Activated CD4-positive, alpha-beta T cell treated with anti-CD3 and anti-CD28 coated beads for 36 hours (primary cell): ENCODE measurements at places on chromosomes 4 and X. TPM values are rescaled to one million over a fixed set of nuclear protein-coding genes. Genes with fewer than 3 reads are reported as not detected.

- DNase-seq: no peak
- H3K4me3 ChIP-seq: no peak overlapping the region
- no peaks in the 10 kb centered on the region for H3K36me3 ChIP-seq
- H3K27me3 ChIP-seq: no peaks in the 10 kb centered on the region
- H3K27ac ChIP-seq: no peak overlapping the region
Measured at GRCh38 chrX:123814343-123814742, 45.5 kb upstream of the XIAP start.

NPY2R gene
- not detected for total RNA-seq

GRCh38 chr4:102139932-102140331 is 205.3 kb downstream of the SLC39A8 start:
- DNase-seq: no peak
- H3K4me3 ChIP-seq: no peak overlapping the region
- no peaks in the 10 kb centered on the region for H3K4me1 ChIP-seq
- no peaks in the 10 kb centered on the region for H3K27me3 ChIP-seq
- no peaks in the 10 kb centered on the region for H3K36me3 ChIP-seq
- H3K27ac ChIP-seq: no peak overlapping the region

LDB2 gene
- 0.14 TPM for total RNA-seq

C4orf46 gene
- 18.1 TPM for total RNA-seq

GRCh38 chr4:144709159-144709558 is 63.2 kb downstream of the HHIP start:
- H3K4me1 ChIP-seq: no peaks in the 10 kb centered on the region
- no peak for DNase-seq
- no peak overlapping the region for H3K4me3 ChIP-seq
- H3K27ac ChIP-seq: no peak overlapping the region
- no peaks in the 10 kb centered on the region for H3K27me3 ChIP-seq
- H3K36me3 ChIP-seq: no peaks in the 10 kb centered on the region

TKTL2 gene
- total RNA-seq: not detected

PI4K2B gene
- total RNA-seq: 21.2 TPM

DNA sequence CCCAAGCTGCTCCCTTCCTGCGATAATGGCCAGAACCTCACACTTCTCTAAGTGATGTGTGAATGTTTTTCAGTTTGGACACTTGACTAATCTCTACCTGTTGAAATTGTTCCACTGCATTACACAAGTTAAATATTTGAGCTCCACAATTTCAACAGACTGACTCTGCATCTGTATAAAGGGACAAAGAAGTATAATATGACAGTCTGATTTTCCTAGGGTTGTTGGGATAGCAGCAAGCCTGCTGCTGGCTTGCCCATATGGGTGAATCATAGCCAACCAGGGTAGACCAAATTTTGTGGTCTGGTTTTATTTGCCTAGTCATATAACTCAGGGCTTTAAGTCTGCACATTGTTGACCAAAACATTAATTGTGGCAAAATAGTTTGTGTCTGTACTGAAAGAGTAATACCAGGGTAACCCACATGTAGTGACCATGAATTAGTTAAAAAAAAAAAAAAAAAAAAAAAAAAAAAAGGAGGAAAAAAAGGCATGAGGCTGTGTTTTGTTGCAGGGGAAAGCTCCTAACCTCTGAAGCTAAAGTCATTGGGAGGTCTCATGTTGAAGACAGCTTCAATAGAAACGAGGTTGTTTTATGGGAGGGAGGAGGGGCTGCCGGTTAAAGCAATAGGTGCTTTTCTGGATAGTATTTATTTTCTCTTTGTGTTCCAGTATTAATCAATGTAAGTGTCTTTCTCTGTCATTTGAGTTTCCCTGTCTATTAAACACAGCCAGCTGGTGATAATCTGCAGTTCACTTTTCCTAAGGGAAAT is 534.2 kb downstream of the RAB28 start:
- DNase-seq: no peak
- no peak overlapping the region for H3K27ac ChIP-seq
- no peaks in the 10 kb centered on the region for H3K36me3 ChIP-seq
- H3K27me3 ChIP-seq: no peaks in the 10 kb centered on the region

GYPE gene
- total RNA-seq: not detected

- peak within 1 kb of the TSS; percentile 49 for H3K4me3 ChIP-seq
- H3K27me3 ChIP-seq: peaks cover 31% of the 10 kb centered on the region
- H3K27ac ChIP-seq: no peak within 1 kb of the TSS
- DNase-seq: peak; percentile 27
- H3K36me3 ChIP-seq: no peaks in the 10 kb centered on the region
Measured at GRCh38 chr4:47031011-47031678, at the start of gene GABRB1. GABRB1 (plus strand) TSS chr4:47031567.

CXCL11 gene
- total RNA-seq: 0.14 TPM

- no peak overlapping the region for H3K27ac ChIP-seq
- no peaks in the 10 kb centered on the region for H3K4me1 ChIP-seq
- DNase-seq: peak; percentile 34
- no peaks in the 10 kb centered on the region for H3K36me3 ChIP-seq
- H3K4me3 ChIP-seq: no peak overlapping the region
Measured at GRCh38 chrX:107324493-107325310, 118.3 kb downstream of the DNAAF6 start.

PPP1R2C gene
- not detected for total RNA-seq

DNA sequence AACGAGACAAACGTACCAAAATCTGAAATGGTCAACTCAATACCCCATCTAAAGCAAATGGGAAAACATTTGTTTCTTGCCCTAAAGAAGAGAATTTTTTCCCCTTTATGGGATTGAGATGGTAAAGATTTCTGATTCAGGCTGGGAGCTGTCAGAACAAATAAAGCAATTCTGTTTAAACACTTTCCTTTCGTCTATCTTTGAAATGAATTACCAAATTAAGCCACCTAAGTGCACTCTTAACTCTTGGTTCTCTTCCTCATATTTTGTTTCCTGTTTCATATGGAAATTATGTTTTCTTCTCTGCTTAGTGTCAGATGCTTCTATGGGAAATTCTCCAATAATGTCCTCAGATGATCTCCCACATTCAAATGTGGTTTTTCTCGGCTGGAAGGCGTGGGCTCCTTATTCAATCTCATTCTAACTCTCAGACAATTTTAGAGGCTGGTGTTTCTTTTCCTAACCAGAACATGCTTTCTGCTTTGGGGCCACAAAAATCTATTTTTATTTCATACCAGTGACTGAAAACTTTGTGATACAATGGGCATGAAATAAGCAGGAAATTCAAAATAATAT is 50.3 kb upstream of the HPF1 start:
- no peaks in the 10 kb centered on the region for H3K36me3 ChIP-seq
- no peak overlapping the region for H3K27ac ChIP-seq
- H3K27me3 ChIP-seq: peaks cover 3% of the 10 kb centered on the region

- H3K4me3 ChIP-seq: no peak overlapping the region
- H3K36me3 ChIP-seq: no peaks in the 10 kb centered on the region
- H3K27ac ChIP-seq: no peak overlapping the region
- H3K4me1 ChIP-seq: peaks cover 22% of the 10 kb centered on the region
- DNase-seq: no peak
Measured at GRCh38 chr4:123606336-123606735, 209.7 kb downstream of the SPRY1 start.

- peaks cover 14% of the 10 kb centered on the region for H3K4me1 ChIP-seq
- H3K36me3 ChIP-seq: peaks cover 34% of the 10 kb centered on the region
- no peak overlapping the region for H3K27ac ChIP-seq
- DNase-seq: no peak
Measured at GRCh38 chrX:48458711-48459110, 11.3 kb downstream of the SLC38A5 start.

- H3K36me3 ChIP-seq: no peaks in the 10 kb centered on the region
- DNase-seq: no peak
Measured at GRCh38 chr4:137180349-137180748, 351.9 kb downstream of the PCDH18 start.

DNA sequence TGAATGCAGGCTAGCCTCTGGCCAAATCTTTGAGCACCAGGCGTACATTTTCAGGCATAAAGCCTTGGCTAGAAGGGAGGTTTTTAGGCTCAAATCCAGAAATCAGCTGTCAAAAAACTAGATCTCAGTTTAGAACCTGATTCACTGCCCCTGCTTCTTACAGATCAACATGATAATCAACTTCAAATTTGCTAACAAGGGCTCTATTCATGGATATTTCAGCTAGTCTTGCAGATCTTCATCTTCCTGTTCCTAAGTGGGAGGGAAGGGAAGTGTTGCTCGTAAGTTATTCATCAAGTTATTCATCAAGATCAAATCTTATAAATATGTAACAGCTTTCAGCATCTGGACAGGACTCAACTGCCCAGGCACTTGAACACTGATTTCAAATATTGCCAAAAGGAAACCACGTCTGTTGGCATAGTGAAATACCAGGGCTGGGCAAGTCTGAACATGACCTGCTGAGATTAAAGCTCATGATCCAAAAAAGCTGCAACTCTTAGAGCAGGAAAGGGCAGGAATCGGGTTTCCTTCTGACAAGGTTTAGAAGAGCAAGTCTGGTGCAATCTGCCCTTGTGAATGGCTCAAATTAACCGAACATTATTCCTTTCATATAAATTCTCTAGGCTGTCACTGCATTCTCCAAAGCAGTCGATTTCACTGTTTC is 200.3 kb downstream of the PDGFC start:
- H3K36me3 ChIP-seq: no peaks in the 10 kb centered on the region
- no peak overlapping the region for H3K4me3 ChIP-seq
- no peak overlapping the region for H3K27ac ChIP-seq
- no peak for DNase-seq
